Mesenteric fat pad (tissue), 1 donor: ENCODE measurements at places on chromosomes 6 and 20.

- no peak for DNase-seq
Measured at GRCh38 chr6:162829013-162829742, 101.4 kb downstream of the PACRG start.

- DNase-seq = no peak
Measured at GRCh38 chr6:105137388-105137787, 42.4 kb downstream of the POPDC3 start.

GRCh38 chr6:25660512-25660911, 8.5 kb downstream of the SCGN start:
- no peak for DNase-seq

GRCh38 chr20:35511814-35512420, 17.5 kb downstream of the C20orf173 start:
- no peak for DNase-seq

- DNase-seq = no peak
Measured at GRCh38 chr6:73505142-73505541, 15.7 kb downstream of the EEF1A1 start.

DNA sequence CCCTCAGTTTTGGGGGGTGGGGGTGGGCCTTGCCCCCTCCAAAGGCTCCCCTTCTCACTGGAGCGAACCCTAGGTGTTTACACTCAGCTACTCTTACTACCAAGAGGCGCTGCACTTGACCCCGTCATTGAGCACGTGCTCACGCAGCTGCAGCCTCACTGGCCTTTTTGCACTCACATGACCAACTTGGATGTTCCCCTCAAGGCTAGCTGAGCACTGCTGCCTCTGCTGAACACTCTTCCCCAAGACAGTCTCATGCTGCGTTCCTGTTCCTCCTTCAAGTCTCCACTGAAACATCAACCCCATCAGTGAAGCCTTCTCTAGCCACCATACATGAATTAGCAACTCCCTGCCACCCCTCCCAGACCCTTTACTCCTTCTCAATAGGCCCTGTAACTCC, 4.0 kb downstream of the SOD2 start:
- DNase-seq = no peak

GRCh38 chr20:10619427-10619826, 54.4 kb downstream of the JAG1 start:
- no peak for DNase-seq

- no peak for DNase-seq
Measured at GRCh38 chr6:7910298-7910653, 312 bp downstream of the TXNDC5 start.

GRCh38 chr6:103011605-103012004, 1618.1 kb downstream of the GRIK2 start:
- DNase-seq = no peak

DNA sequence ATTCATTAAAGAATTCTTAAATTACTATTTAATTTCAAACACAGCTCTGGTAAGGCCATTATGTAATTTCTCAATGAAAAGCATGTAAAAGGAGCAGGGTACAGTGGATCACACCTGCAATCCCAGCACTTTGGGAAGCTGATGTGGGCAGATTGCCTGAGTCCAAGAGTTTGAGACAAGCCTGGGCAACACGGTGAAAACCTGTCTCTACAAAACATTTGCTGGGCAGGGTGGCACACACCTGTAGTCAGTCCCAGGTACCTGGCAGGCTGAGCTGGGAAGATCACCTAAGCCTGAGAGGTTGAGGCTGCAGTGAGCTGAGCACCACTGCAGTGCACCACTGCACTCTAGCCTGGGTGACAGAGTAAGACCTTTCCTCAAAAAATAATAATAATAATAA, 37.4 kb downstream of the MDN1 start:
- no peak for DNase-seq
